Activated CD8-positive, alpha-beta T cell treated with anti-CD3 and anti-CD28 coated beads, Interleukin-2, amount 10 ng/mL, durations not matched to agents 7 days and 5 days (primary cell): ENCODE measurements at places on chromosomes 5 and 9. TPM values are rescaled to one million over a fixed set of nuclear protein-coding genes. Genes with fewer than 3 reads are reported as not detected.

DNA sequence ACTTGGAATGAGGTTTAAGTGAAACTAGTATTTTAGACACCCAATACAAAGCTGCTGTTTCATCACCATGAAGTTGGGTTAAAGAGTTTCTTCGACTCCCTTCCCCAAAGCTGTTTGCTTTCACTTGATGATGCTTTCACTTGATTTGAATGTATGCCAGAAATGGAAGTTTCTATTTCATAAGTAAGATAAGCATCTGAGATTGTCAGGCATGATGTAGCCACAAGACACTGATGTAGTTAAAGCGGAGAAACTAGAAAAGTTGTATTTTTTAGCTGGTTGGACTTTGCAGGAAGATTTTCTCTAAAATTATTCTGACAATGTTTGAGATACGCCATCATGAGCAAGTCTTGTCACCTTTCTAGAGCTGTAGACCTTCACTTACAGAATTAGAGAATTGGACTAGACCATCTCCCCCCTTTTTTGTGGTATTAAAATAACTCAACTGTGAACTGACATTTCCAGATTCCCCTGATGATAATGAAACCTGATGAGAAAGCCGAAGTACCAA is 20.0 kb downstream of the MOCS2 start:
- DNase-seq, result no peak

DNA sequence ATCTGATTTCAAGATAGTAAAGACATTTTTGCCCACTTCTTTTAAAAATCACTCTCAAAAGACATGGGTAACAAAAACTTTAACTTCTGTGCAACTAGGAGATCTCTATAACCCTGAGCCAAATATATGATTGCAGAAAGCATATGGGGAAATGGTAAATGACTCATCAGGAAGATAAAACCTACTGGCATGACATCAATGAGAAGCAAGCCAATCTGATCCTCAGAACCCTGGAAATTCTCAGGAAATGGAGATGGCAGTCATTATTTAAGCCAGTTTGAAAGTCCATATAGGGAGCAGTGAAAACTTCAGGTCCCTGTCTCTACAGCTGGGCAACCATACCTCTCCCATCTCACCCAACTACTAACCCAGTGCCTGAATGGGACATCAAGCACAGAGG is 249.7 kb upstream of the NREP start:
- no peak for DNase-seq

DNA sequence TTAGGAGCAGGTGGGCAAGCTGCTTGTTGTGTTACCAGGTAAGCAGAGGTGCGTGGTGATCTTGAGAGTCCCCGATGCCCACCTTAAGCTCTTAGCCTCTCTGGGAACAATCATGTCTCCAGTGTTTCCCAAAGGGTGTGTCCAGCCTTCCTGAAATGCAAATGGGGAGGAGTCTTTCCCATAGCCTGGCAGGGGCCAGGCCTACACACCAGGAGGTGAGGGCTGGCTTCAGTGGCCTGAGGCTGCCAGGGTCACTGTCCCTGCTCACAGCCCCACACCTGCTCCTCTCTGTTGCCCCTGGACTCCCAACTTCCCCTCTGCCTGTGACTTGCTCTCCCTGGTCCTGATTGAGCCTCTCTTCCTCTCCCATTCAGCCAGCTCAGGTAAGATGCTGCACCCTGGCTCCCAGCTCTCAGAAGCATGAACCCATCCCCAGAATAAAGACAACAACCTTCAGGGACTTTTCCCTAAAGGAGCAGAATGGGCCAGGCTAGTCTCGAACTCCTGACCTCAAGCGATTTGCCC is 65.7 kb upstream of the PHYKPL start:
- no peak for DNase-seq

DNA sequence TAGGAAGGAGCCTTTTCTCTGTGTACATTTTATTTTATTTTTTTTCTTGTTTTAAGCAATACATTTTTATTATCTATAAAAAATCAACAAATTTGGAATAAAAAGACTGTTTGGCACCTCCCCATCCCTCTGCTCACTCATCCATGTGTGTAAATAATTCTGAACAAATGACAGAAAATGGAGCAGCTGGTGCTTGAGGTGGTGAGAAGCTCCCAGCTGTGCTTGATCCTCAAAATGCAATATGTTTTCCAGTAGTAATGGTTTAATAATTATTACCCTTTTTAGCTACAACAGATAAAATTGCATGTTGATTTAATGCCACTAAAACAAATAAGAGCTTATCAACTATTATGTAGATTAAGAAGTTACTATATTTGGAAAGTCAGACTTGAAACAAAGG is 132.5 kb downstream of the CDH18 start:
- no peak for DNase-seq

GRCh38 chr9:129331772-129332500 is 153.9 kb upstream of the IER5L start:
- no peak for DNase-seq

GRCh38 chr5:1103505-1104326 is 8.1 kb downstream of the SLC12A7 start:
- peak; percentile 51 for DNase-seq

DNA sequence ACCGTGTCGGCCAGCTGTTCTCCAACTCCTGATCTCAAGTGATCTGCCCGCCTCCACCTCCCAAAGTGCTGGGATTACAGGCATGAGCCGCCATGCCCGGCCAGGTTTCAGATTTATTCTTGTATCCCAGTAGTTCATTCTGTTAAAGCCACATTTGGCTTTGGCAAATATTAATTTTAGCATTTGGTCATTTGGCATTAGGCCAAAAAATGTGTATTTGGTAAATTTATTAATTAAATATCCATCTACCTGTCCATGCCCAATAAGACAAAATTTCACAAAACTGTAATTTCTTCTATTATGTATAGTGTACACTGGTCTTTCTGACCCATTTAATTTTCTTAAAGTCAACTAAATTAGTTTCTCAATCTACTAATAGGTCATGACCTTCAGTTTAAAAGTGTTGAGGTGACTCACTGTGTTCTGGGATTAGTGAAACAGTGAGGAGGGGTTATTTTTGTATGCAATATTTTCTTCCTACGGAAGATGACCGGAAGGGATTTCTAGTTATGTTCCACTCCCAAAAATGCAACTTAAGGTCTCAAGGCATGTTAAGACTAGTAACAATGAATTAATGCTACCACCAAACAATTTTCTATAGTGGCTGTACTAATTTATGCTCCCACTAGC is 21.0 kb downstream of the OSTF1 start:
- DNase-seq, result no peak

- no peak for DNase-seq
Measured at GRCh38 chr9:122214507-122214906, 14.2 kb downstream of the LHX6 start.

- DNase-seq, result no peak
Measured at GRCh38 chr5:9557696-9558095, 11.8 kb upstream of the SEMA5A start.

DNA sequence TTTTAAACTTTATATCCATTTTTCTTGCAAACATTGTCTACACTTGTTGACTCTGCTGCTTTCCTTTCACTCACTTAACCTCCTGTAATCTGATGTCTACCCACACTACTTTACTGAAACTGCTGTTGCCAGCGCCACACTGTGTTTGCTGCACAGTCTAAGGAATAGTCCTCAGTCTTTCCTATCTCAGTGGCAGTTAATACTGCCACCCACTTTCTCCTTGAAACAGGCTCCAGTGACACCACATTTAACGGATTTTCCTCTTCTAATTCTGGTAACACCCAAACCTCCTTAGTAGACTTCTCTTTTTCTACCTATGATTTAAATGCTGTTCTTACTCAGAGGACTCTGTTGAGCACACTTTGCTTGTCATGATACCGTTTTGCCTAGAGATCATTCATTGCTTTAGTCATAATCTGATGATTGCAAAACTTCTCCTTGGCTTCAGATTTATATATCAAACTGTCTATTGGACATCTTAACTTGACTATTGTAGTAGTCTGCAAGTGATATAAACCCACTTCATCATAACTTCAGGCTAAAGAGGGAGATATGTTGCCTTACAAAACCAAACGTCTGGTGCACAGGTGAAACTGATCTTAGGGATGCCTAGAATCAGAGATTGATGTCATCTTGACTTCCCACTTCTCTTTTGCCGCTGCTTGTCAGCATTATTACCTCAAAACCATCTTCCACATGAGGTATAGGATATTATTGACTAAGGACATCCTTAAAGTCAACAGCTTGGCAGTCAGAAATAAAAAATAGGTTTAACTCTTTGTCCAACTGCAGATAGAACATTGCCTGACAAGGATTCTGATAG is 94.1 kb downstream of the CDC42SE2 start:
- no peak for DNase-seq

GRCh38 chr5:120926471-120926870 is 462.4 kb downstream of the PRR16 start:
- no peak for DNase-seq

DNA sequence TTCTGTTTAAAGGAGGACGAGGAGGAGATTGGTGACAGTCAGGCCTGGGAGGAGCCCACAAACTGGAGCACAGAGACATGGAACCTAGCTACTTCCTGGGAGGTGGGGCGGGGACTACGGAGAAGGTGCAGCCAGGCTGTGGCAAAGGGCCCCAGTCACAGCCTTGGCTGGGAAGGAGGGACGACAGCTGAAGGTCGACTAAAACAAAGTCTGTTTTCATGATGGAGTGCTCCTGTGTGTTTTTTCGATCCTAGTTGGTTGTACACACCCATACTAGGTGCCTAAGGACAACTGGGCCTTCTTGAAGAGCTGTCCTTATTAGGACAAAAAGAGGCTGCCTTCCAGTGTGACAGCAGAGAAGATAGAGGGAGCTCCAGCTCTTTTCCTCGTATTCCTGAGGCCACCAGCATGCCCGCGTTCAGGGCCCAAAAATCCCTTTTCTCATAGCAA is 2.9 kb downstream of the CCDC107 start:
- DNase-seq, result no peak

DNA sequence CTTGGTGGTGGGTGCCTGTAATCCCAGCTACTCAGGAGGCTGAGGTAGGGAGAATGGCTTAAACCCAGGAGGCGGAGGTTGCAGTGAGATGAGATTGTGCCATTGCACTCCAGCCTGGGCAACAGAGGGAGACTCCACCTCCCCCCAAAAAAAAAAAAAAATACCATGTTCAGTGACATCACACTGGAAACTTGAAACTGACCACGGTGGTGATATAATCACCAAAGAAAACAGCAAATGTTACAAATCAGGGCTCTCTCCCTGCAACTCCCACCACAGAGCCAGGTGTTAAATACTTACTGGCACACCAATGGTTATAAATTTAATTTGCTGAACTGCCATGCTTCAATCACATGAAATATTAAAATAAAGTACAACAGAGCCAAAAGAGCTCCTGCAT is 81.4 kb downstream of the ZNF608 start:
- DNase-seq, result no peak

DNA sequence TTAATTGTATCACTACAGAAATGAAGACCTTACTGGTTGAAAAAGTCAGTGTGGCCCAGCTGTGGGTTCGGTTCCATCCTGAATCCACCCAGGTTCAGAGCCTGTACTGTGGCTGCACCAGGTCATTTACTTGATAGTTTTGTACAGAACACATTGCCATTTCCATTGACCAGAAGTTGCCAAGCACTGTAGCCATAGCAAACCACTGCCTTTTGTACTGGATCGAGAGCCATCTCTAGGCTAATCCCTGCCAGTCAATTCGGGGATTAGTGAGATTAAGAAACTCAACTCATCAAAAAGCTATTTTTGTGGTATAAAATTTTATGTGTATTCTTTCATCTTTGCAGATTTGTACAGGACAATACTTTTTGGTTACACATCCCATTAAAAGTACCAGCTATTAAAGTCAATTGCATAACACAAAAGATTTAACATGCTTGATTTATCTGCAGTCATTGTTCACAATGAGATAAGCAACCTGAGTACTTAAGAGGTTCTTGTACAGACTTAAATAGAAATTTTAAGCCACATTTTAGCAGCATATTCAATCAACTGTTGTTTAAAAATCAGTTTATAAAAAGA is 108.5 kb upstream of the OTULINL start:
- DNase-seq, result no peak

- DNase-seq, result no peak
Measured at GRCh38 chr5:10788358-10788757, 27.3 kb upstream of the DAP start.

- DNase-seq, result no peak
Measured at GRCh38 chr5:33268374-33268773, 172.4 kb upstream of the TARS1 start.

Gene OR1N1
- not detected for total RNA-seq

Gene DROSHA
- total RNA-seq, result 74.3 TPM

Gene ZNF367
- total RNA-seq, result 38.4 TPM

Gene DNAI1
- total RNA-seq, result not detected

Gene CARTPT
- total RNA-seq, result not detected

Gene IFNB1
- total RNA-seq, result not detected

Gene C5orf52
- total RNA-seq, result not detected
